ENCODE measurements at places on chromosomes 1 and 21.

DNA sequence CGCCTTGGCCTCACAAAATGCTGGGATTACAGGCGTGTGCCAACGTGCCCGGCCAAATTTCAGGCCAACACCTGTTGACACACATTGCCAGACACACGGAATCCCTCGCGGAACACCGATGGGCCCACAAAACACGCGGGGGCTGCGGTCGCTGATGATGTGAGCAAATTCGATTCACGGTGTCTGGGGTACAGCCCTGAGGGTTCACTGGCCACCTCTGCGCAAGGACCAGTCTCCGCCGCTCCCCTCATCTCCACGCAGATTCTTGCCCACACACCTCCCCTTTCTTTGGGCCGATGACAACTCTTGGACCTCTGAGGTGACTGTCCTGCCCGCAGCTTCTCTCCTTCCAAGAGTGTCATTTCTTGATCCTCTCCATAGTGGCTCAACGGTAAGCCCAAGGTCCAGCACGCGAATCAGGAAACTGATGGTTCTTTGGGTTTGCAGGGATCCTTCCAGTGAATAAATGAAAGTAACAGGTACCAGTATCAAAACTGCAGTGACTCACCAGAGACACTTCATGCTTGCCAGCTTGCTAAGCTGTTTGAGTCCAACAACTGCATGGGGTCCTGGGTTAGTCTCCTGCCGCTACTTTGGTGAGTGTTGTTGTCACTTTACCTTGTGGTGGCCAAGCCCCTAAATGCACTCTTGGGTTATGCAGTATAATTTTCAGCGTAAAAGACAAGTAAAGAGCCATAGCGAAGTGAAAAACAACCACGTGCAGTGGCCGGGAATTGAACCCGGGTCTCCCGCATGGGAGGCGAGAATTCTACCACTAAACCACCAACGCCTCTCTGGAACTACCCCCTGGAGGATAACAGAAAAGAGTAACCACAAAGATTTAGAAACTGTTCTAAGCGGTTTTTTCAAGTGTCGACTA lies 11.0 kb upstream of the RNU1-3 start:
- peak; percentile 28 for DNase-seq

GRCh38 chr1:213110349-213111300 lies 59.6 kb downstream of the RPS6KC1 start:
- no peak for DNase-seq

- no peak for DNase-seq
Observed at GRCh38 chr1:223803211-223803610, 42.5 kb downstream of the TP53BP2 start.

- no peak for DNase-seq
Observed at GRCh38 chr1:20685741-20686140, 24.6 kb upstream of the DDOST start.

Measured in brain microvascular endothelial cell (primary cell).